ENCODE measurements at places on chromosomes 7 and 10.

GRCh38 chr7:43904533-43905208 is 1.7 kb downstream of the URGCP start:
- no peak for DNase-seq

- no peak for DNase-seq
Measured at GRCh38 chr10:14384915-14385314, 54.2 kb upstream of the FRMD4A start.

- no peak for DNase-seq
Measured at GRCh38 chr10:71512761-71513539, 116.2 kb downstream of the CDH23 start.

DNA sequence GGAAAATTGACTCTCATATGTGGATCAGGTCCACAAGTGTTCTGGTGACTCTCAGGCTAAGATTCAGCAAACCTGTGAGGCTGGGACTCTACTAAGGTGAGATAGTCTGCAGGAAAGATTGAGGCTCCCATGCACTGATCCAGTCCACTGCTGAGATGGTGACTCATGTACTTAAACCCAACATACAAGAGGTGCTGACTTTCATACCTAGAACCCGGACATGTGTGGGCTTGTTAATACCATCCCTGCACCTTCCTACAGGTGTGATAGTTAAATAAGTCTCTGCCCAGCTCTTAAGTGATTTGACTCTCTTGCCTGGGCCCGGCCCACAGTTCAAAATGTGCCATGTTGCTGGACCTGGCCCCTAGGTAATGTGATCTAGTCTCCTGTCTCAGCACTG is 27.1 kb upstream of the ZNF107 start:
- DNase-seq = no peak

GRCh38 chr7:42342381-42342780 is 105.4 kb upstream of the GLI3 start:
- no peak for DNase-seq

GRCh38 chr10:19668116-19668515 is 148.1 kb upstream of the PLXDC2 start:
- no peak for DNase-seq

Measured in neuronal stem cell (in vitro differentiated cells).